ENCODE measurements at places on chromosomes 7 and 10.

DNA sequence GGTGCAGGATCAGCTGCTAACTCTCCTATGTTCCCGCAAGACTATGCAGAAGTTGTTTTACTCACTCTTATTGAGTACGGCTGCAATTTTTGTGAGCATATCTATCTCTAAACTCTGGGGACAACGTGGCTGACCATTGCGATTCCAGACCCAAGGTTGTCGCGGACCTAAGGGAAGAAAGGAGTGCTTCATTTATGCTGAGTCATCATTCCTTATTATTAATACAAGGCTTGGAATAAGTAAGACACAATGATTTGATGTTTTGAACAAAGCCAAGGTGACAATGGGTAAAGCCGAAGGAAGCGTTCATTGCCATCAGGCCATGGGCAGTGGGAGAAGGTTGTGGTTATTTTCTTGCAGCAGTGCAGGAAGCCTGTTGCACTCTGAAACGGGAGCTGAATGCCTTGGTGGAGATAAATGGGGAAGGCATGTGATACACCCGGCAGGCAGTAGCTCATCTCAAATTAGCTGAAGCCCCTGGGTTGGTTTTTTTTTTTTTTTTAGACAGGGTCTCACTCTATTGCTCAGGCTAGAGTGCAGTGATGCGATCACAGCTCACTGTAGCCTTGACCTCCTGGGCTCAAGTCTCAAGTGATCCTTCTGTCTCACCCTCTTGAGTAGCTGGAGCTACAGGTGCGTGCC is 605.7 kb downstream of the TYW1 start:
- no peak for DNase-seq

- no peak for DNase-seq
These were observed 181.6 kb upstream of the MKI67 start for GRCh38 chr10:128307820-128308219.

GRCh38 chr7:44395067-44395466 is 69.7 kb upstream of the CAMK2B start:
- no peak for DNase-seq

DNA sequence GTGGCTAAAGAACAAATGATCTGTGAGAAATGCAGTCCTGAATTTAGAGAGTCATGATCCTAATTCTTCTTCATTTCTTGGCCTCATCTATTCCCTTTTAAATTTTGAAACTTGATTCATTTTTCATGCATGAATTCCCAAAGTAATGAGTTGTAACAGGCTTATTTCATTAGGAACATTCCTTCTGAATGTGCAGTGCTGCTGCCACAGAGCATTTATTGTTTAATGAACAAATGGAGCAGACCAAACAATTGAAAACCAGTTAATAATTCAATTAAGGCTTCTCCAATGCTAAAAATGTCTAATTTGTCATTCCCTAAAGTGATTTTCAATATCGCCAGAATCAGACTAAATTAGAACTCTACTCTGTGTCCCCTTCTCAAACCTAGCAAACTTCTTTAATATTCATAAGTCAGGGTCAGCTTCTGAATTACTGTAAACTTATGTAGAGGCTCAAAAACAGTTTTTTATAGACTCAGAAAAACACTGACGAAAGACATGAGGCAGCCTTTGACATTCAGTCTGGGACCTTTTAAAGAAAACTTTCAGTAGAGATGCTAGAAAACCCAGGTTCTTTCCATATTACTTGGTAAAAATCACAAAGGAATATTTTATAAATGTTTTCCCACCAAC is 14.5 kb downstream of the LSMEM1 start:
- no peak for DNase-seq

DNA sequence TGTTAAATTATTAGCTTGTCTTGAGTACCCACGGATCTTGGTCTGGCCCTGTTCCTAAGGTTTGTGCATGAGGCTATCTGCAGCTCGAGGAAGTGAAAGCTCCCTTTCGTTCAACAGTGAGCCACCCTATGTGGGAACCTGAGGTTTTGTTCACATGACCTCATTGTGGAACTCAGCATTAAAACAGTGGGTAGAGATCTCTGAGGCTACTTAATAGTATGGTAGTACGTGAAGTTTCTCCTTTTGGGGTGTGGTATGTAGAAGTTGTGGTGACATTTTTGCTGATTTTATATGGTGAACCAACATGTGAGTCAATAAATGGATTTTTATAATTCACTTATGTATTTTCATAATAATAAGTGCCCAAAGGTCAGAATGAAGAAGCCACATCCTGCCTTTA is 252.7 kb upstream of the FERD3L start:
- no peak for DNase-seq

GRCh38 chr7:143877098-143877497 is 24.9 kb downstream of the TCAF1 start:
- no peak for DNase-seq

- DNase-seq, result no peak
These were observed 67.0 kb downstream of the CDK6 start for GRCh38 chr7:92769394-92769699.

DNA sequence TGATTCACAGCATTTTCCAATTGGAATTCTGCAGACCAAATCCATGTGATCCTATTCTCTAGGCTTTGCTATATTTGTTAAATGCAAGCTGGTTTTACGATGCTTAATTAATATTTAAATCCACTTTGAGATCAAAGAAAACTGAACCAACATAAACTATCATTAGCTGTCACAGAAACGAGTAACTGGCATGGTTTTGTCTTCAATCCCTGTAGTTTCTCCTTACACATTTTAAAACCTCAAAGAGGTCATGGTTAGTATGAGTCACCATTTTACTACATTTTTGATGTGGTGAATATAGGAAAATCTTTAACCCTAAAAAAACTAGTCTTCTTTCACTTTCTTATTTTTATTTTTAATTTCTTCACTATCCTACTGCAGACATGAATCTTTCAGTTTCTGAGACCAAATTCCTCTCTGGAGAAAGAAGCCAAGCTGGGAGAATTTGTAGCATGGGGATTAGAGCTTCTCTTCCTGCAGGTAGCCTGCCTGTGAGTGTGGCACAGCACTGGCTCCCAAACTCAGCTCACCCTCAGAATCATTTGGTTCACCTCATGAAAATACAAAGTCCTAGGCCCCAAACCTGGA is 8.7 kb upstream of the LIPM start:
- no peak for DNase-seq

DNA sequence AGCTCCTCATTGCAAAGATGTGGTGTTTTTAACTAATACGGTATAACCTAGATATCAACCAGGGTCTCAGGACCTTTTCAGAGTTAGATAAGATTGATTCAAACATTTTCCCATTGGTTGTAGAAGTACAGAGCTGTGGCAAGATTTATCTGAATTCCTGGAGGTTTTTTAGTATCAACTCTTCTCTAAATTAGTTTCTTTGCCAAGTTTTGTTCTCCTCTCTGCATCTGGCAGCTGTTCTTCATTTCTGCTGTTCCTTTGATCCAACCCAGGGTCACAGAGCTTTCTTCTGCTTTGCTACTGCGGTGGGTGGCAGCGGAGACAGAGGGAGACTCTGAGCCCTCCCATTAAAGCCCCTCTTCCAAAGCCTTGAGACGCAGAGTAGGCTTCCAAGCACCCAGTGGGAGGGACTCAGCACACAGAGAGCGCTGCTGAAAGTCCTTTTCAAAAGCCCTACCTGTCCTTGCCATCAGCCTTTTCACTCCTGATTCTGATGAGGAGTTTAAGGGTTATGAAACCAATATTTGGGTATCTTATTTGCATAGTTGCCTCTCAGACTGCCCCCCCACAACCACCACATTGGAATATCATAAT is 146.3 kb upstream of the EEPD1 start:
- no peak for DNase-seq

- DNase-seq, result no peak
These were observed 23.4 kb downstream of the MGAM2 start for GRCh38 chr7:142134909-142135308.

- DNase-seq, result no peak
These were observed 69.1 kb downstream of the DIP2C start for GRCh38 chr10:620417-620816.

DNA sequence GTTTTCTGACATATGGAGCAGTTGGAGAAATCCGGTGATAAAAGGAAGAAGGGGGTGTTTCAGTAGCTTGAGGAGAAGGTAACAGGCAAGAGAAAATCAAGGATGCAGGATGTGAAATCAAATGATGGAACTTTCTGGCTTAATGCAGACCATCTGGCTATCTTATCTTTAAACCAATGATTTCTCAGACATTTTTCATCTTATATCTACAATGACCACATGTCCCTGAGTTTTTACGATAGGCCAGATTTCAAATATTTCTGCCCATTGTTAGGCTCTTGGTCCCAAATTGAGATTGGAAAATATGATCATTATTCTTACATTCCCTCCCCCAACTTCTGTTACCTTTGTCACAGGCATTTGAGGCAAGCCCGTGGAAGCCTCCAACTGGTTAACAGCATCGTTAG is 486.8 kb downstream of the SUGCT start:
- no peak for DNase-seq
